ENCODE measurements at places on chromosomes 2 and 18.

DNA sequence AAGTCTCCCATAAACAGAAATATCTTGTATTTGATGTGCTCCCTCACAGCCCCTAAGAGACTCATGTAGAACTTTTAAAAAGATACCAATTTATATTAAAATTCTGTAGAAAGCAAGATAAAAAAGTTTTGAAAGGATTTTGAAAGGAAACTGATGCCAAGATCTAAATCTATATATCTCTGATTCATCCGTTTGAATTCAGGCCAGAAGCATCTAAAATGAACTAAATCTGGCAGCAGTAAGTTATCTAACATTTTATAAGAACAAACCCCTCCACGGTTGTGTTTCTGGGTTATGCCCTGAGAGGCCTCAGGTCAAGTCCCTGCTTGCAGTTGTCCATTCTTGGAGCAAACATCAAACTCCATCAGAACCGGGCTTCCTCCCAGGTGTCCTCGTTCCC lies 165.8 kb downstream of the FBXO15 start:
- DNase-seq = no peak

DNA sequence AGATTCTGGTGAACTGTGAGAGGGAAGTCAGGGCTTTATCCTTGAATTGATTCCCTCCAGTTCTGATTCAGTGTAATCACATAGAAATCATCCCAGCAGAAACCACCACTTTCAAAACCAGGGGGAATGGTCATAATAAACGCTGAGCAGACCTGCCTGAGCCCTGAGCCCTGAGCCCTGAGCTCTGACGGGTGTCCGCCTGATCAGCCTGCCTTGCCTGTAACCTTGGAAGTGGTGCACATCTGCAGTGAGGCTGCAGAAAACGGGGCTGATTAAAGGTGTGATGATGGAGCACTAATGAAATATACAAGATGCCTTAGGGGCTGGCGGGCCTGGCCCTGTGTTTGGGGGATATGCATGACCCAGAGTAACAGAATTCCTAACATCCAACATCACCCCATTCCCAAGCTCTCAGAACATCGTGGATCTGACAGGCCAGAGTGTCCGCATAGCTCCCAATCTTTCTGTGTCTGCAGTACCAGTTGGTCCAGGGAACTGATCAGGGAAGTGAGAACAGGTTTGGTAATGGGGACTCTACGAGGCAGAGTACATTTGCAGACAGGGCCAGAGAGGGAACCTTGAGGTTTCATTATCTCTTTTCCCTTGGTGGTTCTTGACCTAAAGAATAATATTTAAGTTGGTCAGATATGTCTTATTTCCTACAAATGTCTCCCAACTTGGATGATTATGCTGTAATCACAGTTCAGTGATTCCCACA lies 37.8 kb downstream of the KCTD18 start:
- no peak for DNase-seq

DNA sequence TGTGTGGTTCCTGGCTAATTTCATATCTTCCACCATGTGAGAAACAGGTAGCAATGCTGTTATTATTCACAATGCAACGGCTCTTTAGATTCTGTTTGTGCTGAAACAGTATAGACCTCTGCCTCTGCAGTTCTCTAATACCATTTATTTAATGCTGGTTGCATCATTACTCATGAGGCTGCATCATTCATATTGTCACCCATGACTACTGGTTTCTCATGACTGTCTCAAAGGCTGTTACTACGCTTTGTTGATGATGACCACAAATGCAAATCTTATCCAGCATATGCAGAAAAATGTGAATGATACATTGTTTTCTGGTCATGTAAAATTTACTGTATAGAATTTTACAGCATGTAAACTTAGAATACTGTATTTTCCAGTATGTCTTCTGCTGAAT lies 22.5 kb downstream of the CAVIN2 start:
- no peak for DNase-seq

DNA sequence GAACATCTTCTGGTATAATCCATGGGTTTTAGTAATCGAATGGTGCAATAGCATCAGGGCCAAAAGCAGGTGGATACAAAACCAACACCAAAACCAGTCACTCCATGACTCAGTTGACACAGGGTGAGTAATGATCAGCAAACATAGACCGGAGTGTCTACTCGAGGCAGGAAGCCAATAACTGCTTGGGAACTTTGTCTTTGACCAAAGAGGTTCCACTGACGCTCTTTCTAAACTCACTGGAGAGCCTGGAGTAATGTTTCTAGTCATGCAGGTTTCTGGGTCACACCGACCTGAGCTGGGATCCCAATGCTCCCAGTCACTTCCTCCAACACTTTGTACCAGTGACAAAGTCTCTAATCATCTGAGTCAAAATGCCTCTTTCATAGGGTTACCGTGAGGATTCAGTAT lies 30.9 kb downstream of the MREG start:
- no peak for DNase-seq

GRCh38 chr2:170461889-170462288 lies 253.2 kb upstream of the SP5 start:
- no peak for DNase-seq

DNA sequence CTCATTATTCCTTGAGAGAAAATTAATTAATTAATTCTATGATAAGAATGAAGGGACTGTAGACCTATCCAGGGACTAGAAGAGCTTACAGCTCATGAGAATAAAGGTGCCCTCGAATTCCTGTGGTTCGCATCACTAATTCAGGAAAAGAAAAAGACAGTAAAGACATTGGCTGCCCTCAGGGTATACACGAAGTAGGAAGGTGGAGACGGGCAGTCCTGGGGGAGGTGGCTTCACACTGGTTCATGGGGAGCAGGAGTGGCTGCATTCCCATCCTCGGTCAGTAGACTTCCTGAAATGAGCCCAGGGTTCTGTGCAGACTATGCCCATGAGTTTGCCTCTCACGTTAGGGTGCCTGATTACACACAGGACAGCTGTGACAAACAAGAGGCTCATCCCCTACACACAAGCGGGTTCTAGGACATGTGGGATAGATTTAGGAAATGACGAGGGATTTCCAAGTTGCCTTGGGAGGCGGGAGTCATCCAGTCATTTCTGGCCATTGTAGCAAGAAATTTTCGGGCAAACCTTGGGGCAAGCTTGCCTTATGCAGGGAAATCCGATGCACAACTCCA lies 282.2 kb downstream of the CYP26B1 start:
- DNase-seq = no peak

DNA sequence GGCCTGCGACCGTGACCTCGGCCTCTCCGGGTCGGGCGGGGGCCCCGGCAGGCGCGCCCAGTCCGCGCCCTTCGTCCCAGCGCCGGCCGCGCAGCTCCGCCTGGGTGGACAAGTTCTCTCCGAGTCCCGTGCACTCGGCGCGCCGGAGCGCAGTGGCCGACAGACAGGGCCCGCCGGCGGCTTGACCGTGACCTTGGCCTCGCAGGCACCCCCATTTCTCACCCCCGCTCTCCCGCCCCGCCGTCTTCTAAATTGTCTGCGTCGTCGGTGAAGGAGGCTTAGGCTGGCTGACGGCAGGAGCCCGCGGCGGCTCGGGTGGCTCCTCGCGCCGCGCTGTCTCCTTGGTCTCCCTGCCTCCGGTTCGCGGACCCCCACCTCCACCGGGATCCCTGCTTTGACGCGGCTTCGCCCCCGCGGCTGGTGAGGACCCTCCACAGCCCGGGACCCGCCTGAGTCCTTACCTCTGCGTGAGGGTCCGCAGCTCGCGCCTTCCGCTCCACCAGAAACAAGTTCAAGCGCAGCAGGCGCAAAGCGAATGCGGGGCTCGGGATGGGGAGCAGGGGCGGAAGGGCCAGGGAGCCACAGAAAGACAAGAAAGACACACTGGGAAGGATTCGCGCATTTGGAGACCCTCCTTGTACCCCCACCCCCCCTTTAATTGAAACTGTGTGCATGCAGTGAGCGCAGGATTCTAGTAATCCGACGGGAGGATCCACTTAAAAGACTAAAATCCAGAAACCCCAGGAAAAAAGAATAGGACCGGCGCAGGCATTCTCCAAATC lies 4.0 kb downstream of the PTGR3 start:
- no peak for DNase-seq

DNA sequence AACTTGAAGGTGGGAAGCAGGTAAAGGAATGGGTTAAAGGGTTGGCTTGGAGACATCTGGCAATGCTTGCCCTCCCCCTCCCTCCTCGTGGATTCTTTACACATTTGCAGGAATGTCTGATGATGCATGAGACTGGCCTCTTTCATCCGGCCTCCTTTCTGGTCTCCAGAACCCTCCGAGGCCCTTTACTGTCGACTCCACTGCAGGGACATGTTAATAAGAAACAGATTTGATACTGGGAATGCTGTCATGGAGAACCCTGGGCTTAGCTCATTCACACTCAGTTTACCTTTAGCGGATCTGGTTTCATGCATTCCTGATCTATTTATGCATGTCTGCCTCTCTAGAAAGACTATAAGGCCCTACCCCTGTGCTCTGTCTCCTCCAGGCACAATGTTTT lies 238.7 kb downstream of the TGIF1 start:
- no peak for DNase-seq

DNA sequence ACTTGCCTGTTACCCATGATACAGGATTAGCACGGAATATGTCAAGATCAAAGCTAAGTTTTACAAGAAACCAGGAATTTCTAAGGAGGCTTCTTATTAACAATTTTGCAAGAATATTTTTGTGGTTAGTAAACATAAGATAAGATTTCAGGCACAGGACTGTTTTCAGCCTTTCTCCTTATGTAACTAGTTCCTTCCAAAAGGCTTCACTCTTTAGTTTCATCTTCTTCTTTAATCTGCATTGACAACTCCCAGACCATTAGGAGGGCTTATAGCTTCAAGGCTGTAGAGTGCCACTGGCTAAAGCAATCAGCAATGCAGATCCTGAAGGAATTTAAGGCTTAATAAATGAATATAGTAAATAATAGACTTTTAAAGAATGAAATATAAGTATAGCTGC lies 29.3 kb downstream of the SLC14A1 start:
- DNase-seq = no peak

GRCh38 chr2:20217041-20217970 lies 7.6 kb downstream of the SDC1 start:
- no peak for DNase-seq

DNA sequence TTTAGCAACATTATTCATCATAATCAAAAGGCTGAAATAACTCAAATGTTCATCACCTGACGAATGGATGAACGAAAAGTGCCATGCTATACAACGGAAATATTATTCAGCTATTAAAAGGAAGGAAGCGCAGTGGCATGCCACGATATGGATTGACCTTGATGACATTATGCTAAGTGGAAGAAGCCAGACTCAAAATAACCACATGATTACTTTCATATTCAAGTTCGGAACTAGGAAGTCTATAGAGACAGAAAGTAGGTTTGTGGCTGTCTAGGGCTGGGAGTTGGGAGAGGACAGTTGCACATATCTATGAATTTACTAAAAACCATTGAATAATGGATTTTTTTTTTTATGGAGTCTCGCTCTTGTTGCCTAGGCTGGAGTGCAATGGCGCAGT lies 13.4 kb upstream of the PDIA6 start:
- DNase-seq = no peak

GRCh38 chr2:70684846-70685622 lies 83.0 kb downstream of the ADD2 start:
- DNase-seq = no peak

GRCh38 chr2:207792244-207792785 lies 22.6 kb upstream of the FZD5 start:
- no peak for DNase-seq

- DNase-seq = no peak
Measured at GRCh38 chr2:2188941-2189340, 142.1 kb downstream of the MYT1L start.

DNA sequence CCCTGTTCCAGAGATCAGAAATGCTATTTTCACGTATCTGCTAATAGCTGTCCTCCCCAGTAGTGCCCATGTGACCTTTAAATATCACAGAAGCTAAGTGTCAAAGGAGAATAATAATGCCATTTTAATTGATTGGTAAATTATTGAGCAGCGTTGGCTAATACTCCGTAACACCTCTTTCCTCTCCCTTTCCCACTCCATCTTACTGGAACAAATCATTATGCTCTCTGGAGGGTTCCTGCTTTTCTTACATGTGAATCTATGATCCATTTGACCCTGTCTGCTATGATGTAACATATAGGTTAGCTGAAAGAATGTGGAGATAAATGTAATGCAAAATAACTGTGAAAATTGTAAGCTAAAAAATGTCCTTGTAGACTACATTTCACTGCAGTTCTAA lies 383.6 kb upstream of the GYPC start:
- no peak for DNase-seq

- DNase-seq = no peak
Measured at GRCh38 chr2:8549273-8549922, 132.5 kb upstream of the ID2 start.

DNA sequence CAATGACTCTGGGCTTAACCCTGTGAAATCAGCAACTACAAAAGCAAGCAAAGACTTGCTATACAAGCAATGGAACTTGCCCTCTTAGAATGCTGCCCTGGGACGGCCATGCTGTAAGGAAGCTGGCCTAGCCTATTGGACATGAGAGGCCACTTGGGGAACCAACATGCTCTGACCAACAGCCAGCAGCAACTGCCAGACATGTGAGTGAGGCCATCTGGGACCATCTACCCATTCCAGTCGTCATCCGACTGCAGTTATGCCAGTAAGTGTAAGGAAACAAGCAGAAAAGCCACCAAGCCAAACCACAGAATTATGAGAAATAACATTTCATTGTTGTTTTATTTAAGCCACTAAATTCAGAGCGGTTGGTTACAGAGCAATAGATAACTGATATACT lies 40.9 kb downstream of the CLASP1 start:
- DNase-seq = no peak

DNA sequence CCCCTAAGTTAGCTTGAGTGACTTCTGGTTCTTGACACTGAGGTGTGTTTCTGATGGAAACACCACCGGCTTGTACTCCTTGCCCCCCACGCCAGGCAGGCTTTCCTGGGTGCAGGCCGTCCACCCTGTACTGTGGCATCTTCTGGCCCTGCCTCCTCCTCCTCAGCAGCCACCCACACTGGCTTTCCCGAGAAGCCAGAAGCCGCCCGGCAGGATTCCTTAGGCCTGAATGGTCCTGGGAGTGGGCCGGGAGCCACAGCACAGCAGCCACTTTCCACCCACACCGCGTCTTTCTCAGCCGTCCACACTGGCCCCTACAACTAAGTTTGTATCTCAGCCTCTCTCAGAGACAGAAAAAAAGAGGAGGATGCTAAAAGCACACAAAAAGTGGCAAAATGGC lies 2.1 kb upstream of the HSBP1L1 start:
- no peak for DNase-seq

GRCh38 chr2:234502919-234503285 lies 6.0 kb upstream of the ARL4C start:
- no peak for DNase-seq

DNA sequence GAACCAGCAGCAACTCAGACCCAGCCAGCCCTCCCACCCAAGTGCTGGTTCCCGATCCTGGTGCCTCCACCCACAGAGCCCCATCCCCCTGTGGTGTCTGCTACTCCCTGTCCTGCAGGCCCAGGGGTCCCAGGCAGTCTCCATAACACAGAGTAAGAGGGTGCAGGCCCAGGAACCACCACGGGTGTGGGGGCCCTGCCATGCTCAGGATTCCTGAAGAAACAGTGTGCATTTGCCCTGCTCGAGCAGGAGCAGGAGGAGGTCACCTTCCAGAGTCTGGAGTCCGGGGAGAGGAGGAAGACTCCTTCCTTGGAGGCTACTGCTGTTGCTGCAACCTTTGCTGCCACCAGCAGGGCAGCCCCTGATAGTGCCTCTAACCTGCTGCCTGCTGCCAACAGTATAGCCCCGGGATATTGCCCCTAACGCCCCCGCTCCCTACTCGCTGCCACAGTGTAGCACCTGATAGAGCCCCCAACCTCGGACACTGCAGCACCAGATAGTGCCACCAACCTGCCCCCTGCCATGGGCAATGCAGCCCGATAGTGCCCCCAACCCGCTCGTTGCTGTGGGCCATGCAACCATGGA lies 46.8 kb upstream of the ANKRD62 start:
- no peak for DNase-seq

- no peak for DNase-seq
Measured at GRCh38 chr2:28661589-28662001, 90.0 kb upstream of the PPP1CB start.
